Activated gamma-delta T cell treated with Interleukin-2 at 50 U/mL for 16 hours (primary cell): ENCODE measurements at places on chromosomes 4 and X.

DNA sequence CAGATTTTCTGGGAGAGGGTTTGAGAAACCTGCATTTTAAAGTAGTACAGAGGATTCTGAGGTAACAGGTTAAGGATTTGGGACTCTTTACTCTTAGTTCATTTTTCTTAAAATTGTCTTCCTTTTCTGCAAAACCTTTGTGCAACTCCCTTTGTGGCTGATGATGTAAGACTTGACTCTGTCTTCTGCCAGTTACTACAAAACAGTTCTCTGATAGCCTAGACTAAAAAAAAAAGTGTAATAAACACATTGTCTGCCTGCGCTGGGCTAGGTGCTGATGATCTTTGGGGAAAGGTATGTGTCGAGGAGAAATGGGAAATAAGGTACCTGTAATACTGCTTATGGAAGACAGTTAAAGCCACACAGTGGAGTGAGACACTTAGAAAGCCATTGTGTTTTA is 28.7 kb downstream of the IL13RA1 start:
- no peak for DNase-seq

- no peak for DNase-seq
Observed at GRCh38 chr4:84479663-84480062, 19.4 kb downstream of the NKX6-1 start.

- no peak for DNase-seq
Observed at GRCh38 chrX:149302705-149303104, 202.4 kb downstream of the IDS start.

DNA sequence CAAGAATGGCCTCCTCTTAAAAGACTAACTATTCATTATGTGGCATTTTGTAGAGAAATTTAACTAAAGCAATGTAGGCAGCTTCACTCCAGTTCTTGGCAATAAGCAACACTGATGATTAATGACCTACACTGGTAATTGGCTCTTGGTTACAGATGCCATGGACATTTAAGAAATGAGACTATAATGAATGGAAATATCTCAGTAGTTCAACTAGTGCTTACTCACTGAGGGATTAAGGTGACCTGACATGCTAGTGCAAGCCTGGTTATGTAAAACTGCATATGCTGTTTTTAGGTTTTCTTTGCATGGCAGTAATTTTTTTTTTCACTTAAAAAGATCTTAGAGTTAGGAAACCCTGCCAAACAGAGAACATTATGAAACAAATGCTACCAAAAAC is 152.7 kb upstream of the AADAT start:
- DNase-seq: no peak

- no peak for DNase-seq
Observed at GRCh38 chr4:171221181-171221580, 592.0 kb upstream of the GALNTL6 start.

DNA sequence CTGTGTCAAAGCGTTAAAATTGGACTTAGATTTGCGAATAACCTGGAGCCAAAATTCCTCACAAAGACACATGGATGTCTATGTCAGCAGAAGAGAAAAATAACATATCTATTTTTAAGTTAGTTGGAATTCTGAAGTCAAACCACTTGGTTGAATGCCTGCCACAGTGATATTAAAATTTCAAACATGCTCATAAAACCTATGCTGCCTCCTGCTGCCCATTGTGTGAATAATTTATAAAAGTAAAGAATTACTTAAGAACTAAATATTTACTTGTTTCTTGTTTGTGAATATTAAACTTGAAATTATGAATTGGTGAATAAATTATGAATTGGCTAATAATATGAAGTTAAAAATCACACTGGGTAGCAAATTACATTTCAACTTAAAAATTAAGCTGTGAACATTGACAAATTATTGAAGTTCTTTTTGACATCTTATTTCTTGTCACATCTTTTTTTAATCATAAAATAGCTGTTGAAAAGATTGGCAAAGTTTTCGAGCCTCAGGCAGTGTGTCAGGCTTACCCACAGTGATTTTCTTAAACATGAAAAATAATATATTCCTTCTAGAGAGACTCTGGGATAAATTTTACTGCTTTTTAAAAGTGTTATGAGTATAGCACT is 35.4 kb downstream of the FABP2 start:
- peak; percentile 20 for DNase-seq

- no peak for DNase-seq
Observed at GRCh38 chrX:10039821-10040793, 72.9 kb downstream of the CLDN34 start.

DNA sequence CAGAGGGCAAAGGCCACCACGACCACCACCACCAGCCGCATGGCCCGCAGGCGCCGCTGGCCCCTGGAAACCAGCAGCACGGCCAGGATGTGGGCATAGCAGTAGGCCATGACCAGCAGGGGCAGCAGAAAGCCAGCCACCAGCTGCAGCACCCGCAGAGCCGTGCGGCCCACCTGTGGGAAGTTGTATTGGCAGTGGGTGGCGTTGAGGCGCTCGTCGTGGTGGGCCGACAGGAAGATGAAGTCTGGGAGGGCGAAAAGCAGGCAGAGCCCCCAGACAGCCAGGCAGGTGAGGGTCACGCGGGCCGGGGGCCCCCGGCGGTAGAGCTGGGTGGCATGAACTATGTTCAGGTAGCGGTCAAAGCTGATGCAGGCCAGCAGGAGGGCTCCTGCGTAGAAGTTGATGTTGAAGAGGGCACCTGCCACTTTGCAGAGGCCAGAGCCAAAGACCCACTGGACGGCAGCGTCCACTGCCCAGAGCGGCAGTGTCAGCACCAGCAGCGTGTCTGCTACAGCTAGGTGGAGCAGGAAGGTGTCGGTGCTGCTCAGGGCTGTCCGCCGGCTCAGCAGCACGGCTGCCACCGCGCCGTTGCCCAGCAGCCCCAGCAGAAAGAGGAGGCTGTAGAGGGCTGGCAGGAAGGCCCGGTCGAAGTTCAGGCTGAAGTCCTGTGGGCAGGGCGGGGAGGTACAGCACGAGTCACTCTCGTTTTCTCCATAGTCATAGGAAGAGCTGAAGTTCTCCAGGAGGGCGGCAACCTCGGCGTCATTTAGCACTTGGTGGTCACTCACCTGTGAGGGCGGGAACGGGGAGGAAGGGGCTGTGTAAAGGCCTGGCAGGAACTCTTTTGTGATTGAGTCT is 1.4 kb downstream of the CXCR3 start:
- peak; percentile 54 for DNase-seq

DNA sequence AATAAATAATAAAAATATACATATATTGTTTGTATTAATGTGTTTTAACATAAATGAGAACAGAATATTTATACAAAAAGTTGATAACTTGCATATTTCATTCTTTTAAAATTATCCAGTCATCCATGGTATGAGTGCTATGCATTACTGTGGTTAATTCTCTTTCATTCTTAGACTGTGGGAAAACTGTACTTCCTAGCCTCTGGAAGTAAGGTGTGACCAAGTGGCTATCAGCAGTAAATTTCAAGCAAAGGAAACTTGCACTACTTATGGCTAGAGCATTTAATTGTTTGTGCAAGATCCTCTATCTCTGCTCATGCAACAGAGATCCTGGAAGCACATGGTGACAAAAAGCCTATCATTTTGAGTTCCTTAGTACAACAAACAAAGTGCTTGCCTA is 1054.5 kb upstream of the PABPC4L start:
- no peak for DNase-seq

DNA sequence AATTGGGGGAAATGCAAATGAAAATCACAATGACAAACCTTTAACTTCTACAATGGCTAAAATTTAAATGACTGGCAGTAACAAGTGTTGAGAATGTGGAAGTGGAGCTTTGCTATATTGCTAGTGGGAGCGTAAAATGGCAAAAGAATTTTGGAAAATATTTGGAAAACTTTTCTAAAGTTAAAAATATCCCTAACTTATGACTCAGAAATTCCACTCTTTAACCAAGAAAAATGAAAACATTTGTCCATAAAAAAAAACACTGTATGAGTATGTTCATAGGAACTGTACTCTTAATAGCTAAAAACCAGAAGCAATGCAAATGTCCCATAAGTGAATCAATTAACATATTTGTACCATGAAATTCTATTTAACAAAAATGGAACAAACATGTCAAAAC is 3.6 kb downstream of the TBCK start:
- no peak for DNase-seq

GRCh38 chrX:113759422-113759821 is 824.5 kb upstream of the HTR2C start:
- no peak for DNase-seq

- no peak for DNase-seq
Observed at GRCh38 chr4:107689912-107690587, 30.0 kb downstream of the PAPSS1 start.

DNA sequence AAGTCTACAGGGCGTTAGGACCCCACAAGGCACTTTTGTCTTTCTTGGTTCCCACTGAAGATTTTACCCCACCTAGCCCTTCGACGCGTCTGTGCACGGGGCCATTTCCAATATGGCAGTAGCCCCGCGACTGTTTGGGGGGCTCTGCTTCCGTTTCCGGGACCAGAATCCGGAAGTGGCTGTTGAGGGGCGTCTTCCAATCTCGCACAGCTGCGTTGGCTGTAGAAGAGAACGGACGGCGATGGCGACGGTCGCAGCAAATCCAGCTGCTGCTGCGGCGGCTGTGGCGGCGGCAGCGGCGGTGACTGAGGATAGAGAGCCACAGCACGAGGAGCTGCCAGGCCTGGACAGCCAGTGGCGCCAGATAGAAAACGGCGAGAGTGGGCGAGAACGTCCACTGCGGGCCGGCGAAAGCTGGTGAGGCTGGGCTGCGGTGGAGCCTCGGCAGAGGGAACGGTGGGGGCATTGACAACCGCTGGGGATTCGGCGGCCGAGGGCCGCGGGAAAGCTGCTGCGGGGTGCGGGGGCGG is at the start of gene USP11:
Gene USP11, plus strand, starts transcription at position 207 of the 530 bp plus-strand sequence. Its CDS starts 35 bp downstream, at position 242.
- peak; percentile 67 for DNase-seq

DNA sequence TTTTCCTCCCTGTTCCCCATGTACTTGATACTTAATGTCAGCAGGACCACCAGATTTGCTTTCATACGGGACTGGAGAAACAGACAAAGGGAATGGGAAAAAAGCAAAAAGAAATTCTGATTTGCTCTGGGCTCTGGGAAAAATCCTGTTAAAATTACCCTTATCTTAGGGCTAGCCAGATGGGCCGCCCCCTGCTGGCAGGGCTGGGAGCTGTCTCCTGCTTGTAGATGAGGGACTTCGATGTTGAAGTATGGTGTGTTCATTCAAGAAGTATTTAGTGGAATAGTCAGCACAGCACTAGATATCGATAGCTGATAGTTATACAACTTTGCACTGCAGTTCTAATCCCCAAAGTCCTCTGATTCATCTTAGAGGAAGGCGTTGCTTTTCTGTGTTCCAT is 45.8 kb downstream of the BCORL1 start:
- DNase-seq: peak; percentile 52

DNA sequence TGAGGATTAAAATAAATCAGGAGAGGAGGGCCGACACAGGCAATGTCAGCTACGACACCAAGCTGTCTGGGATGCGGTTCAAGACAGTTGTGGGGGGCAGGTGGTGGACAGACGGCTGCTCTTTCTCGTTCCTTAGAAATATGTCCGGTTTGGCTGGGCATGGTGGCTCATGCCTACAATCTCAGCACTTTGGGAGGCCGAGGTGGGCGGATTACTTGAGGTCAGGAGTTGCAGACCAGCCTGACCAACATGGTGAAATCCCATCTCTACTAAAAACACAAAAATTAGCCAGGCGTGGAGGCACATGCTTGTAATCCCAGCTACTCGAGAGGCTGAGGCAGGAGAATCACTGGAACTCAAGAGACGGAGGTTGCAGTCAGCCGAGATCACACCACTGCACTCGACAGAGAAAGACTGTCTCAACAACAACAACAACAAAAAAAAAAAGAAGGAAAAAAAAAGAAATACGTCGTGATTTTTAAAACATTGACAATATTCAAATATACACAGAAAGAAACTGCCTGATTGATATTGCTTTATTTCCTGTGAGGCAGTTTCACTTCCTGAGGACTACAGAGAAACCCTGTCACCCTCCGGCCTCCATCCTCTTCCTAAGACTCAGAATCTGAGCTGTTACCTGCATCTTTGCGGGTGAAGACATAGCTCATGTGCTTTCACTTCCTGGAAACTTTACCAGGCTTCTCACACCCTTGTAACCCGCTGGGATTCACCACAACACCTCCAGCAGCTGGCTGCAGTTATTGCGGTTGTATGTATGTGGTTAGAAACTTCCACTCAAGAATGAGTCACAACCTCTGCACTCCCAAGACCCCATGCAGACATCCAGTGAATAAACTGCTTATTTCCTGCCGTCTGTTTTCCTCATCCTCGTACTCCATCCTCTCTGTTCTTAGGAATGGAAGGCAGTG is 63.8 kb upstream of the STS start:
- DNase-seq: peak; percentile 53

DNA sequence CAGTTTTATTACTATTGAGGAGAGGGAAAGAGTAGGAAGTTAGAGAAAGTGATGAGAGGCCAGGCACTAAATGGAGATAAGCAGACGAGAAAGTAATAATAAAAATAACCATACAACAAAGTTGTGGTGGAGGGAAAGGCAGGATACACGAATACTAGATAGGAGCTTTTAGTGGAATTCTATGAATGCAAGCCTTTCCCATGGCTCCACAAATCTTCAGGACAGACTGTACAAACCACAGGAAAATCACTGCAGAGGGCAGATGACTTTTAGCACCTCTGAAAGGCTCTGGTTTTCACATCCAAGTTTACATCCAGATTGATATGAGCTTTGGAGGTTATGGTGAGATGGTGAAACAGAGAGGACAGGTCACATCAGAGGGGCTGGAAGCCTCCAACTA is 41.5 kb downstream of the TNIP3 start:
- DNase-seq: no peak

GRCh38 chr4:163484906-163485305 is 9.6 kb upstream of the TMA16 start:
- peak; percentile 53 for DNase-seq

DNA sequence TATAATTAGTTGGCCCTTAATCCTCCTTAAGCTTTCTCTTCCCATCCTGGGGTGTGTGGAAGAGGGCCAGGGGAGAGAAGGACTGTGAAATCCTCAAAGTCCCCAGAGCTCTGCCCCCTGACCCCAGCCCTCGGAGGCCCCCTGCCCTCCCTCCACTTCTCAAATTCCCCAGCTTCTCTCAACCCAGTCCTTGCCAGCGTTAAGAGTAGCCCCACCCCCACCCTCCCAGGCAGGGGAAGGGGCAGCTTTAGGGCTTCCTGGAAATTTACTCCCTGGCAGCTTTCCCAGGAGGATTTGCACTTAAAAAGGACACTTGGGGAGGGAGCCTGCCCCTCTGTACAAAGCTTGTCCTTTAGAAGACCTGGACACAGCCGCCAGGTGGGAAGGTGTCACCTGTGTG is 11.8 kb upstream of the CD40LG start:
- DNase-seq: no peak

DNA sequence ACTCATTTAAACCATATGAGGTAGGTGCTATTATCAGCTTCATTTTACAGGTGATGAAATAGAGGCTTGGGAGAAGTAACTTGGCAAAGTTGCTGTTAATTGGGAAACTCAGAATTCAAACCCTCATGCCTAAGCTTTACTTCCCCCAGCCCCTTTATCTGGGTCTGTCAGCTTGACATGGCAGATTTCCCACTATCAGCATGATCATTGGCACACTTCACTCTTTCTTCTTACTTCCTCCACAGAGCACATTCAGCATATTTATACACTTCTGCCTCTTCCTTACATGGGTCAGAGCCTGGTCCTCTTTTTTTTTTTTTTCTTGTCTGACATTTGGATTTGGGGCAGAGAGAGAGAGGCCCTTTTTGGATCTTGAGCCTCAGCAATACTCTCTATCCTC is 56.5 kb upstream of the ARX start:
- no peak for DNase-seq

- no peak for DNase-seq
Observed at GRCh38 chr4:20506827-20507226, 193.4 kb upstream of the PACRGL start.

GRCh38 chr4:118772081-118772766 is 63.7 kb downstream of the SEC24D start:
- no peak for DNase-seq
